Stimulated activated CD4-positive, alpha-beta T cell treated with anti-CD3 and anti-CD28 coated beads, Interleukin-4, amount 100 ng/mL, for 1 hour (primary cell): ENCODE measurements at places on chromosomes 16 and 17.

DNA sequence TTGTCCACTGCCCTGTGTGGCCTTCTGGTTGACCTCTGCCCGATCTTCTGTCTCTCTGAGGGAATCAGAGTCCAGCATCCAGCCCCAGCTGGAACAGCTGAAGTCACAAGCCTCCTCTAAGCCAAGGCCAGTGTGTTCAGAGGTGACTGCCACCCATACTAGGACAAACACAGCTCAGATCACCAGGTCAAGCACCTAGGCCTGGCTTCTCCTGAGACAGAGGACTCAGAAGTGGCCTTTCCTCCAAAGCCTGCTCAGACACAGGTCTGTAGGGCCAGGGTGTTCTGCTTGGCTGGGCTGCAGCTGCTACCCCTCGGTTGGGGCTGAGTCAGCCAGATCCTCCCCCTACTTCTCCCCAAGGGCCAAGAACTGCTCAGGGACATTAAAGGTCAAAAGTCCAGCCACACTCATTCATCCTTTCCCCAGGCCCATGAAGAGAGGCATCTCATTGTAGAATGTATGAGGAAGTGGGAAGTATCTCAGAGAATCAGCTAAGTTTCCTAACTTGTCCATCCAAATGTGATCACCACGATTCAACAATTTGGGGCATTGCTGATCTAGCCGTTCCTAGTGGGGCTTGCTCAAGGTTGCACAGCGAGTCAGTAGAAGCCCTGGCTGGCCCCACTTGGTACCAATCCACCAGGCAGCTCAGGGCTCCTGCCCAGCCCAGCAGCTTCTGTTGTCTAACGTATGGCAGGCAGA lies 7.6 kb downstream of the SLC46A1 start:
- no peak for DNase-seq

- DNase-seq = no peak
Measured at GRCh38 chr17:31308372-31309334, 5.2 kb downstream of the EVI2B start.

GRCh38 chr16:50591800-50592771 lies 43.9 kb downstream of the NKD1 start:
- DNase-seq = no peak

- no peak for DNase-seq
Measured at GRCh38 chr17:78735832-78736525, 46.1 kb downstream of the CYTH1 start.

GRCh38 chr16:65861131-65861731 lies 505.3 kb upstream of the CDH5 start:
- no peak for DNase-seq

DNA sequence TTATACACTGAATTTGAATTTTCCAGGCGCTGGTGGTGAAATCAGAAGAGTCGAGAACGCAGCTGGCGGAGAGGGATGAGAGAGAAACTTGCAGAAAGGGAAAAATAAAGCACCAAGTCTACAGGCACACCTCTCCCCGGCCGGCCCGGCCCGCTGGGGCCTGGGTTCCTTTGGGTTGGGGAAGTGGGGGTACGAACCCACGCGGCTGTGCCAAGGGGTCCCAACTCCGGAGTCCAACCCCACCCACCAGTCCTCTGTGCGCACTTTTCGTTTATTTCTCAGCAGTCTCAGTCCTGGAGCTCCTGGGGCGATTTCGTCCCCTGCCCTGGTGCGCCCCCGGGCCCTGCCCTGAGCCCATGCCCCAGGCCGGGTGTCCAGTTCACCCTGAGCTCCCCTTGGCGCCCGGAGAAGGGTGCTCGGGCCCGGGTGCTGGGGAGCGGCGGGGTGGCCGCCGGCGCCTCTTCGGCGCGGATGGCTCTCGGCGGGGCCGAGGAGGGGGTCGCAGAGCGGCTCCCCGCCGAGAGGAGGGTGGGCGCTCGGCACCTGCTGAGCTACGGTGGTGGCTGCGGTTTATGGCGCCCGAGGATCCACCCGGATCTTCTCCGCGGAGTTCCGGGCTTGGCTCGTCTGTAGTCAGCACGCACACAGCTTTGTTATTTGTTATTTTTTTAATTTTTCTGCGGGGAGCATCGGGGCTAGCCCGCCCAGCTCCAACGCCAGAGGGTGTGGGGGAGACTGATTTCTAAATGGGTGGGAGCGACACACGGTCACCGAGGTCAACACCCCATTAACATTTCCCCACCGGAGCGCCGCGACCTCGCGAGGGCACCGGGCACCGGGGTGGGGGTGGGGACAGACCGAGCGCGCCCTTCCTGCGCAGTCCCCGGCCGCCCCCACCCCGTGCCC lies 15.7 kb upstream of the CBX8 start:
- DNase-seq = no peak

- no peak for DNase-seq
Measured at GRCh38 chr17:79201536-79202227, 127.1 kb downstream of the ENGASE start.

GRCh38 chr17:18038149-18038850 lies 668 bp downstream of the ATPAF2 start:
- DNase-seq = peak; percentile 7

- DNase-seq = no peak
Measured at GRCh38 chr16:57516176-57516725, 20.1 kb downstream of the CCDC102A start.

GRCh38 chr17:28875848-28876550 lies 21.2 kb downstream of the ERAL1 start:
- no peak for DNase-seq

GRCh38 chr17:14594690-14595089 lies 293.8 kb downstream of the HS3ST3B1 start:
- no peak for DNase-seq

DNA sequence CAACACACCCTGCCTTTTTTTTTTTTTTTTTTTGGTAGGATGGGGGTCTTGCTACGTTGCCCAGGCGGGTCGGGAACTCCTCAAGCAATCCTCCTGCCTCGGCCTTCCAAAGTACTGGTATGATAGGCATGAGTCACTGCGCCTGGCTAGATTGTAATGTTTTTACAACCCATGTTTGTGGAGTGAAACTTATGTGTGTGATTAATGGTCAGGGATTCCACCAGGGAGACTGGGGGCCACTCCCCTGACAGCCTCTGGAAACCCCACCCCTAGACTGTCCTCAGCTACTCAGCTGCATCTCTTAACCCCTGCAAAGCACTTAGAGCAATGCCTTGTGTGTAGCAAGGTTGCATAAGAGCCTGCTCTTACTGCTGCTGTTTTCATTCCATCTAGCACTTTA lies 220.5 kb downstream of the PARN start:
- no peak for DNase-seq

GRCh38 chr17:5139458-5139732 lies 23.6 kb downstream of the USP6 start:
- DNase-seq = no peak

DNA sequence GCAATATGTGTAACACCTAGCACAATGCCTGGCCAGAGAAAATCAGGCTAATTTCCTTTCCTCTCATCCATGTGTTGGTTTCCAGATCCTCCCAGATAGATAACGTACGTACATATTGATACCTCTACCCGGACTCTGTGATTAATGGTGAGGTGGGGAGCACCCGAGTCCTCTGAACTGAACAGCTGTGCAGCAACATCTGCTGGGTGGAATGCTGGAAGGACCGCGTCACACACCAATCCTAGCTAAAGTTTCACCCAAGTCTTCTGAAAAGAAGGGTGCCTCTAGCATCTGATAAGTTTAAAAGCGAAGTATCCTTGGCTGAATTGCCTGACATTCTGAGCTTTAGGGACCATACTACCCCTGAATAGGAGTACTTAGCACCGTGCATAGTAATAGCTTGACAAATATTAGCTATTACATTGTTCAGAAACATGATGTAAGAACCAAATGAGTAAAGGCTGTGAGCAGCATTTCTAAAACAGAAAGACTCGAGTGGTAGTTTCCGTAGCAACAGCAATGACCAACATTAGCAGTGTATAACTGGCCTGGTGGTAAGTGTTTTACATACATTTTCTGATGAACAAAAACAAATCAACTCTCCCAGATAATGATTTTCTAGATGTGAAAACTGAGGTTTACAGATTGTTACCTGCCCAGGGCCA lies 91.4 kb downstream of the SYCE1L start:
- no peak for DNase-seq

- DNase-seq = peak; percentile 73
Measured at GRCh38 chr16:1825864-1826690, 548 bp downstream of the HAGH start.

DNA sequence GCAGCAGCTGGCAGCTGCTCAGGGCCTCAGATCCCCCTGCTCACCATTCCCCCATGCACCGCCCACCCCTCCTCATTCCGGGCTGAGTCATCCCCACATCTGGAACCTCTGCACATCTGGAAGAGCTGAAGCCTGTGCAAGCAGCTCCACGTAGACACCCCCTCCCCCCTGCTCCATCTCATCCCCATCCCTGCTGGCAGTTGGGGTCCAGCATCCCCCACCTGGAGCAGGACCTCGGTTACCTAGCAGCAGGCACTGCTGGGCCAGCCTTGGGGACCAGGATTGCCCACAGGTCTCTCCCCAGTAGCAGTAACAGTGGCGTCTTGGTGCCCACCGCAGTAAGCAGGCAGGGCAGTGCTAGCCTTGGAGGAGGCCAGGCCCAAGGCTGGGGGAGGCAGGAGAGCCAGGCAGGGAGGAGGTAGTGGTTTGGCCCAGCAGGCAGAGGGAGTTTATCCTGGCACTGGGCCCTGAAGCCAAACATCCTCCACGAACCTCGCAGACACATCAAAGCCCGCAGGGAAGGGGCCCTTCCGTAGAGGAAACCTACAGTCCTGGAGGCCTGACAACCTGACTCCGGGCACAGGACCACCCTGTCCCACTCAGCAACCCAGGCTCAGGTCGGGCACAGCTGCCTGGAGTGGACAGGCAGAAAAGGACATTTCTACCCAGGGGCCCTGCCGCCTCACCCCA lies 7.7 kb upstream of the TMEM92 start:
- no peak for DNase-seq

DNA sequence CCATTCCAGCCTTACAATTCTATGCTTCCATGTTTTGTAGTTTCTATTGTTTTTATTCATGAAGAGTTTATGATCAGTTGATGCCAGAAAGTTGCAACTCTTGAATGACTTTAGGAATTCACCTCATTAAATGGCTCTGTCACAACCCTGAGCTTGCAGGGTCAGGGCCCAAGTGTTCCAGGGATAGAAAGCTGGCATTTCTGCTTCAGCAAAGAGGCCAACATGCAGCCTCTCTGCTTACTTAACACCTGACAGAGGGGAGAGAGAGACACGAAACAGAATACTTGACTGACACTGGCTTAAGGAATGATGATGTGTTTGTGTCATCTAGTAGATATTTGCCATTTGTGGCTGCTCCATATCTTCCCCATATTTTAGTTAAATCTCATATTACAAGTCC lies 328.1 kb downstream of the CA10 start:
- no peak for DNase-seq

- peak; percentile 56 for DNase-seq
Measured at GRCh38 chr16:11224096-11224893, 31.7 kb downstream of the SOCS1 start.

DNA sequence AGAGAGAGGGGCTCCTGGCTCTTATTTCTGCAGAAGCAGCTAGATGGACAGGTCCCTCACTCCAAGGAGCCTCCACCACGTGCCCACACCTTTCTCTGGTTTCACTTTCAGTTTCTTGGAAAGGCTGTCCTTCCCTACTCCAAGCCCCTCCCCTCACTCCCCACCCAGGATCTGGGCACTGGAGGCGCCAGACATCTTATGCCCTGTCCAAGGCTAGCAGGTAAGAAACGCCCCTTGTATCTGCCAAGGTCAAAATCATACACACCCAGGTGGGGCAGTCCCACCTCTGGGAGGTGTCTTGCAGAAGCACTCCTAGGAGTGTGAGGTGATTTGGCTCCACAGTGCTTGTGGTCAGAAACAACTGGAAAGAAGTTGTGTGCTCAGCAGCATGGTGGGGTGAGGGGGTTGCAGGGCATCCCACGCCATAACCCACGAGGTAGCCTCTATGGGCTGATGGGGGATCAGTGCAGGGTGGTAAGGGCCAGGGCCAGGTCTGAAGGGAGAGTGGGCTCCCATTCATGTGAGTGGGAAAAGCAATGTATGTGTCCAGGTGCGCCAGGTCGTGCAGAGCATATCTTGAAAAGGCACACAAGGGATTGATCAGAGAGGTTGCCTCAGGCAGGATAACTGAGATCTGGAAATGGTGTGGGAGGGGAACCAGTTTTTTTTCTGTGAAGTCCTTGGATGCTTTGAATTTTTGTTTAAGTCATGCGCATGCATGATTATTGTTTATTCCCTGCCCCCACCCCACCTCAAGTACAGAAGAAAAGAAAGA lies 31.8 kb upstream of the PRM1 start:
- DNase-seq = no peak

DNA sequence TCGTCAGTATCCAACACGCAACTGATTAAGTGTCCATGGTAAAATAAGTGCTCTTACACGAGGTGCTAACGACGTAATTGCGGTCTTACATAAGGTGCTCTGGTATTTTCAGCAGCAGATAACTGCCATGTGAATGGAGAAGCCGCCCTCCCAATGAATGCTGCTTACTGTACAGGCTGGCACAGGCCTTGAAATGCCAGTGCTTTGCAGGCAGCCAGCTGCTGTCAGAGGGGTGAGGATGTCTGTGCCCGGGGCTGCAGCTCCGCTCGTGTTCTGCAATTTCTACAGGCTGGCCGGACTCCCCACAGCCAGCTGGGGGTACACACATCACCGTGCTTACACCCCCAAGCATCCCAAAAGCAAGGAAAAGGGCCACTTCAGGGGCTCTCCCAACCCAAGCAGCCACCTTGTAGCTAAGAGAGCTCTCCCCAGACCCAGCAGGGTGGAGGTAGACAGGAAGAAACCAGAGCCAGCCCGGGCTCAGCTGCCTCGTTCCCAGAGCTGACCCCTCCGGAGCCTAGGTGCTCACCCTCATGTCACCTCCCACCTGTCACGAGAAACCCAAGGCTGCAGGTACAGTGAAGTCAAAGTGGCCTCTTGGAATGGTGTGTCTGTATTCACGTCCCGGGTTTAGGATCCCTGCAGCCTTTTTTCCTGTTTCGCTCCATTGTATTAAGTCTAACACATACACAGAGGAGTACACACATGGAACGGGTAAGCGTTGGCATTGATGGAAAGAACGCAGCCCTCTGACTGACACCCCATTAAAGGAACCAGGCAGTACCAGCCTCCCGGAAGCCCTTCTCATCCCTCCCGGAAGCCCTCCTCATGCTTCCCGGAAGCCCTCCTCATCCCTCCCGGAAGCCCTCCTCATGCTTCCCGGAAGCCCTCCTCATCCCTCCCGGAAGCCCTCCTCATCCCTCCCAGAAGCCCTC lies 27.2 kb upstream of the RPH3AL start:
- DNase-seq = no peak

GRCh38 chr17:64326420-64327054 lies 63.5 kb upstream of the TEX2 start:
- no peak for DNase-seq

DNA sequence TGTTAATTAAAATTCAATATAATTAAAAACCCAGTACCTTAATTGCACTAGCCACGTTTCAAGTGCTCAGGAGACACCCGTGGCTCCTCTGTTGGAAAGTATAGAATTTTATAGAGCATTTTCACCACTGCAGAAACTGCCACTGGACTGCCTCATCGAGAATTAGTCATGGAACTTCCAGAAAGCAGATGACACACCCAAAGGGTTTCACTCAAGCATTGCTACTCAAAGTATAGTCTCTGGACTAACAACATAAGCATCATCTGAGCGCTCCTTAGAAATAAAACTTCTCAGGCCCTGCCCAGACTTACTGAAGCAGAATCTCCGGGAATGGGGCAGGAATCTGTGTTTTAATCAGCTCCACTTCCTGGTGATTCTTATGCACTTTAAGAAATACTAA lies 63.5 kb upstream of the GPR139 start:
- no peak for DNase-seq

GRCh38 chr16:74252329-74252728 lies 44.3 kb upstream of the PSMD7 start:
- DNase-seq = no peak
